ENCODE measurements at places on chromosomes 6 and 20.

DNA sequence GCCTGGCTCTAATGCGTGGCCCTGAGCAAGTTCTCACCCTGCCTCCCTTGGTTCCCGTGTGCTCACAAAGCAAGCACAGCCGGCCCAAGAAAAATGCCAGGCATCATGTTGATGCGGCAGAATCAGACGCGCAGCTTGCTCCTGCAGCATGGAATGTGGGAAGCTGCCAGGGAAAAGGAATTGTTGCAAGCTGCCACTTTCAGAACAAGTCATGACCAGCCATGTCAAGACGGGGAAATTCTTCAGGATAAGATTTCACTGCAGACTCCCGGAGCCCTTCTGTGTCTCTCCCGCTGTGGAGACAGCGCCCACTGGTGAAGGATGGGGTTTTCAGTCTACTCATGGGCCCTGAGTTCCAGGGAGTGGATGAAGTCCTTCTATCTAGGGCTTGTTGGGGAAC, 4.6 kb downstream of the DACT2 start:
- DNase-seq: no peak

DNA sequence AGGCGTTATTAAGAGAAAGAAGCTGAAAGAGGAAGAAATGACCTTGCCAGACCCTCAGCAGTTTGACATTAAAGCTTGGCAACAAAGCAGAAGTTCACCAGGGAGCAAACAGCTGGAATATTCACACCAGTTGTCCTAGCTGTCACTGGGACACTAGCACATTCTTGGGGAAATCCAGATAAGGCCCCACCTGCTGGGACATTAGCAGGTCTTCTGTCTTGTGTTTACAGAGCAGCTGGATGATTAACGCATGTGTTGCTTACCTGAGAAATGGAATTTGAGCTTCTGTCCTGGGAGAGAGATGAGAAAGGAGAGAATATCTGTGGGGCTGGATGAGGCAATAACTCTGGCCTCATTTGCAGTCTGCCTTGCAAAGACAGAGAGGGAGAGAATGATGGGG, 137.6 kb upstream of the RIN2 start:
- no peak for DNase-seq

- peak; percentile 78 for DNase-seq
Observed at GRCh38 chr6:129575378-129576118, 134.4 kb downstream of the ARHGAP18 start.

DNA sequence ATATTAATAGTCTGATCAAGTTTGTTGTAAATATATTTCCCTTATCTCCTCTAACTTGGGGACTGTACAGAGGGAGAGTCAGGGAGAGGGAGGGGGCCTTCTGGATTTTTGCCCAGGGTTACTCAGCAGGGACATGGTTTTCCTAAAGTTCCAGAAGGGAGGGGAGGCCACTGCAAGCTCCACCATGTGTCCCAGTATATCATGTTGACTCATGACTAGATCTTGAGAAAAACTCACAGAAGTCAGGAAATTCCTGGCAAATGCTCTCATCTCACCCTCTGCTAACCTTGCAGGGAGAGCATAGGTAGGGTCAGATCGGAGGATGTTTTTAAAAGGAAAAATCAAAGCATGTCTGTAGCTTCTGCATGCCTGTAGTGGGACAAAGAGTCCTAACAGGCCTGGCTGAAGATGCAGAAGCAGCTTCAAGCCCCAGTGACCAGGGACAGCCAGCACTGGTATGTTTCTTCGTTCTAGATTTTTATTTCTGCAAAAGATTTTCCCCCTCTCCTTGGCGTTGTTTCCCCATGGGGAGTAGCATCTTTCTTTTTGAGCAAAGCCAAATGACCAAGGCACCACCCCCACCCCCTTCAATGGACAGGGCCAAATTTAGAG, 272.9 kb upstream of the SUPT3H start:
- DNase-seq: peak; percentile 92

DNA sequence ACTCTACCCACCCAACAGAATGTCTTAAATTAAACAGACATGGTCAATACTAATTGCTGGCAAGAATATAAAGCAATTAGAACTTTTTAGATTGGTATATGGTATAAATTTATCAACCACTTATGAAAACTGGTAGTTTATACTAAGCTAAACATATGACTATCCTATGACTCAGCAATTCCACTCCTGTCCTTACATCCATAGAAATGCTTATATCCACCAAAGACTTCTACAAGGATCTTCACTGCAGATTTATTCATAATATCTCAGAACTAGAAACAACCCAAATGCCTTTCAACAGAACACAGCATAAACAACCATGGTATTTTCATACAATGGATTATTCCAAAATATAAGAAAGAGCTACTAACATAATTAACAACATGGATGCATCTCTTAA, 4.6 kb downstream of the ZNF184 start:
- DNase-seq: peak; percentile 71
